ENCODE measurements at places on chromosomes 5 and 9. TPM values are rescaled to one million over a fixed set of nuclear protein-coding genes. Genes with fewer than 3 reads are reported as not detected.

Gene FCN2
- not detected for total RNA-seq

Gene CDH9
- total RNA-seq, result 10.3 TPM

Gene CTXN3
- total RNA-seq, result 3.2 TPM

Gene SCAMP1
- 203 TPM for total RNA-seq

Gene SLCO6A1
- total RNA-seq, result 0.25 TPM

Gene HNRNPA0
- total RNA-seq, result 40.1 TPM

Gene MEGF9
- total RNA-seq, result 59.5 TPM

Gene TYRP1
- 0.49 TPM for total RNA-seq

Gene OBP2B
- total RNA-seq, result not detected

Gene DROSHA
- total RNA-seq, result 79.2 TPM

Gene CYFIP2
- total RNA-seq, result 78.2 TPM

Measured in temporal lobe (tissue), 4 donors.